ENCODE measurements at places on chromosomes 2 and 18. TPM values are rescaled to one million over a fixed set of nuclear protein-coding genes. Genes with fewer than 3 reads are reported as not detected.

Gene EPG5
- total RNA-seq: 66.4 TPM

GRCh38 chr2:200356321-200356720 lies 49.8 kb downstream of the SPATS2L start:
- no peaks in the 10 kb centered on the region for H3K27me3 ChIP-seq
- no peaks in the 10 kb centered on the region for H3K36me3 ChIP-seq
- H3K4me1 ChIP-seq: peaks cover 28% of the 10 kb centered on the region

Gene LBX2
- total RNA-seq: 1.4 TPM

DNA sequence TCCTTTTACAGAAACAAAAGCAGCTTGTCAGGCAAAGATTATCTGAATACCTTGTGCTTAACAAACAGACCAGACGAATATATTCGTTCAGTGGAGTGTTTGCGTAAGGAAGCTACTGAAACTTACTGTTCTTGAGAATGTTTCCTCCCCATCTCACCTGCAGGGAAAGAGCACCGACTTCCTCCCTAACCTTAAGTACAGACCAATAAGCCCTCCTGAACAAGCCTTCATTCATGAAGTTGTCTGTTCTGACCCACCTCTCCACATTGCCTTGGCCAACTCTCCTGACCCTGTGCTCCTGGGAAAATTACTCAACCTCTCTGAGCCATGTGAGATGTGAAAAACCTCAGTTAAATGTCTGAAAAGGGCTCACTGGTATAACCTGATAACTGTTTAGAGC lies 35.2 kb downstream of the STK39 start:
- no peak overlapping the region for H3K4me3 ChIP-seq
- no peaks in the 10 kb centered on the region for H3K27me3 ChIP-seq
- no peaks in the 10 kb centered on the region for H3K36me3 ChIP-seq
- no peak overlapping the region for H3K27ac ChIP-seq
- DNase-seq: no peak

DNA sequence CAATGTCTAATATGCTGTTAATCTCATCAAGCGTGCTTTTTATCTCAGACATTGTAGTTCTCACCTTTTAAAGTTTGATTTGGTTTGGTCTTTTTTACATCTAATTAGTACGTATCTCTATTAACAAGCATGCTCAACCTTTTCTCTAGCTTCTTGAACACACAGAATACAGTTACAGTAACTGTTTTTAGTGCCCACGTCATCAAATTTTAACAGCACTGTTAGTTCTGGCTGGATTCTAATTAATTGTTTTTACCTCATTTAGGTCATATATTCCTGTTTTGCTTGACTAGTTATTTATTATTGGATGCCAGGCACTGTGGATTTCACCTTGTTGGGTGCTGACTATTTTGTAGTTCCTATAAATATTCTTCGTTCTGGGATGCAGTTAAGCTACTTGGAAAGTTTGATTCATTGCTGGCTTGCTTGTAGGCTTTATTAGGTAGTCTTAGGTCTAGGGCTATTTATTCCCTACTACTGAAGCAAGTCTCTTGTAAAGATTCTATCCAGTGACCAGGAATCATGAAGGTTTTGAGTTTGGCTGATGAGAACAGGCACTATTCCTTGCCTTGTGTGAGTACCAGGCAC lies 263.0 kb downstream of the ETAA1 start:
- H3K27me3 ChIP-seq: no peaks in the 10 kb centered on the region
- no peaks in the 10 kb centered on the region for H3K4me1 ChIP-seq
- H3K27ac ChIP-seq: no peak overlapping the region
- H3K4me3 ChIP-seq: no peak overlapping the region
- no peaks in the 10 kb centered on the region for H3K36me3 ChIP-seq

Gene NT5C1B
- 18.0 TPM for total RNA-seq

DNA sequence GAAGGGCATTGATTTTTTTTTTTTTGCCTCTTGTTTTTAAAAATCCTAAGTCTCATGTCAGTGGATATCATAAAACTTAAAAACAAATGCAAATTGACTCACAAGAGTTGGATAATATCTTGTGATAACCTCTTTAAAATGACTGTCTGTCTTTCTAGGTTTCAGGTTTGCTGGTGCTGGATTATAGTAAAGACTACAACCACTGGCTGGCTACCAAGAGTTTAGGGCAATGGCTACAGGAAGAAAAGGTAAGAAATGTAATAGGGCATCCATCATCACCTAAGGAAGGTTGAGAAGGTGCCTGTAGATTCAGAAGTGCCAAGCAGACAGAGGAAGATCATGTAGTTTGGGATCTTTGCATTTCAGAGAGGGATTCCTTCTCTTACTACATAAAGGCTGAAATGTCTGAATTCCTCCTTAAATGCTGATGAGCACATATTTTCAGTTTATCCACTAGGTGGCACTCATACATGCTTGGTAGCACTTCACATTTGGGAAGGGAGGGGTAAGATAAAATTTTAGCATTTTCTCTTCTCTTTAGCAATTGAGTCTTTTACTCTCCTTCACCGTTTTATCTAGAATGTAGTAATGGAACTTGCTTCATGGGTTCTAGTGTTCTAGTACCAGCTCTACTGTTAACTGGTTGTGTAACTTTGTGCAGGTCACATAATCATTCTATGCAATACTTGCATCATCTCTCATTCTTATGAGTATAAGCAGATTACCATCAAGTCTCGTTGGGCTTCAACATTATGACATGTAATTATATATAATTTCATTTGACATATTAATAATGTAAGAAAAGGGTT lies 21.1 kb downstream of the CPS1 start:
- H3K27ac ChIP-seq: no peak overlapping the region
- no peaks in the 10 kb centered on the region for H3K4me1 ChIP-seq
- DNase-seq: no peak
- H3K4me3 ChIP-seq: no peak overlapping the region

GRCh38 chr2:16640867-16641266 lies 24.8 kb downstream of the CYRIA start:
- H3K27me3 ChIP-seq: no peaks in the 10 kb centered on the region
- no peaks in the 10 kb centered on the region for H3K36me3 ChIP-seq
- H3K27ac ChIP-seq: no peak overlapping the region
- H3K4me3 ChIP-seq: no peak overlapping the region

GRCh38 chr2:51220606-51221005 lies 188.7 kb upstream of the NRXN1 start:
- no peaks in the 10 kb centered on the region for H3K36me3 ChIP-seq
- no peaks in the 10 kb centered on the region for H3K27me3 ChIP-seq
- no peak overlapping the region for H3K27ac ChIP-seq
- no peak for DNase-seq
- H3K4me1 ChIP-seq: peaks cover 5% of the 10 kb centered on the region
- H3K4me3 ChIP-seq: no peak overlapping the region

- H3K27ac ChIP-seq: no peak overlapping the region
- H3K27me3 ChIP-seq: no peaks in the 10 kb centered on the region
- no peaks in the 10 kb centered on the region for H3K4me1 ChIP-seq
- no peak overlapping the region for H3K4me3 ChIP-seq
- DNase-seq: no peak
Observed at GRCh38 chr18:41144441-41144840, 810.6 kb upstream of the PIK3C3 start.

DNA sequence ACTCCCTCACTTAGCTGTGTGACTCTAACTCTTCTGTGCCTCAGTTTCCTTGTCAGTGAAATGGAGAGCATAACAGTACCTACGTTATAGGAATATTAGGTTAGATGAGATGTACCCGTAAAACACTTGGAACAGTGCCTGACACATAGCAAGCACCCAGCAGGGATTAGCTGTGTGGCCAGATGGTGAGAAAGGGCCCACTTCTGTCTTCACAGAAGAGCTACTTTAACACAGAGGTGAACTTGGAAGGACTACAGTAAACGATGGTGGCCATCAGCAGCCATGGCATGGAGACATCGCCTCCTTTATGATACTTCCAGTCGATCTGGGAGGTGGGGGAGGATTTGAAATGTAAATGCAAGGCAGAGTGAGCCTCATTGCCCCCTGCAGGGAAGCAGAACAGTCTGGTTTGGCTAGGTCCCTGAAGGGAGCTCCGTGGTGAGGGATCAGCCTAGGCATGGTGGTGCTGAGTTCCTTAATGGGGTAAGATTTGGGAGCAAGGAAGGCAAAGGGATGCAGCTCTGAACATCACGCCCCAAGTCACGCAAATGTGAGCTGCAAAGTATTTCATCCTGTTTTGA lies 101.7 kb upstream of the ALPP start:
- DNase-seq: no peak
- no peaks in the 10 kb centered on the region for H3K4me1 ChIP-seq
- no peak overlapping the region for H3K27ac ChIP-seq
- H3K36me3 ChIP-seq: no peaks in the 10 kb centered on the region
- H3K4me3 ChIP-seq: no peak overlapping the region

Gene TRIM43
- 1.3 TPM for total RNA-seq

DNA sequence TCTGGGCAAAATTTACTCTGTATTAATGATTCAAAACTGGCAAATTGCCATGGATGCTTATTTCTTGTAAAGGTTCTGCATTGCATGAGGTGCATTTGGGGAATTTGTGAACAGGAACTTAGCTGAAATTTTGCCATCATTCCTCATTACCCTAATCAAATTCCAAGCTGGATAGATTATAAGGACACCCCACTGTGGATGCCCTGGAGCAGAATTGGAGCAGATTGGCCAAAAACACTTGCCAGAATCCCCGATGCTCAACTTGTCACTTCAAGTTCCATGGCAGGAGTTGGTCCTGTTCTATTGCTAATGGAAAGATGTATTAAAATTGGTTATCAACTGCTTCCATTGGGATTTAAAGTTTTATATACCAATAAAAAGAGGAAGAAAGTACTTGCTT lies 237.9 kb downstream of the CCDC102B start:
- no peaks in the 10 kb centered on the region for H3K27me3 ChIP-seq
- no peak overlapping the region for H3K27ac ChIP-seq
- no peak overlapping the region for H3K4me3 ChIP-seq
- H3K4me1 ChIP-seq: no peaks in the 10 kb centered on the region
- DNase-seq: no peak

- DNase-seq: no peak
- peaks cover 7% of the 10 kb centered on the region for H3K4me1 ChIP-seq
- H3K4me3 ChIP-seq: no peak overlapping the region
- no peaks in the 10 kb centered on the region for H3K27me3 ChIP-seq
Observed at GRCh38 chr2:121427187-121427689, 103.4 kb upstream of the RNU4ATAC start.

DNA sequence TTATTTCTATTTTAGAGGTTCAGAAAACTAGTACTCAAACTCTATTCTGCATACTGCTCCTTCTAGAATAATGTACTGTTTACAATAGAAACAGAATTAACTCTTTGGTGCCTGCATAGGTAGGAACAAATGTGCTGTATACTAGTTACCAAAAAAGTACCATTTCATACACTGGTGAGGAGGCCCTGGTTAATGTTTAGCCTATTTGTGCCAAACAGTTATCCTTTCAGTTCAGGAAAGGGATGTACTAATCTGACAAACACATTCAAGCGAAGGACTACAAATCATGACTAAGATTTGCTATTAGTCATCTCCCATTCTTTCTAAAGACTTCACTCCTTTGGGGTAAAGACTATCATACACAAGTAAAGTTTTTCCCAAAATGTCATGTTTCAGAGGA lies 47.4 kb downstream of the EXOC6B start:
- no peaks in the 10 kb centered on the region for H3K27me3 ChIP-seq
- H3K4me3 ChIP-seq: no peak overlapping the region
- H3K4me1 ChIP-seq: no peaks in the 10 kb centered on the region

- no peaks in the 10 kb centered on the region for H3K36me3 ChIP-seq
- H3K4me3 ChIP-seq: no peak overlapping the region
- H3K4me1 ChIP-seq: no peaks in the 10 kb centered on the region
- no peaks in the 10 kb centered on the region for H3K27me3 ChIP-seq
Observed at GRCh38 chr18:9066817-9067306, 35.6 kb upstream of the NDUFV2 start.

DNA sequence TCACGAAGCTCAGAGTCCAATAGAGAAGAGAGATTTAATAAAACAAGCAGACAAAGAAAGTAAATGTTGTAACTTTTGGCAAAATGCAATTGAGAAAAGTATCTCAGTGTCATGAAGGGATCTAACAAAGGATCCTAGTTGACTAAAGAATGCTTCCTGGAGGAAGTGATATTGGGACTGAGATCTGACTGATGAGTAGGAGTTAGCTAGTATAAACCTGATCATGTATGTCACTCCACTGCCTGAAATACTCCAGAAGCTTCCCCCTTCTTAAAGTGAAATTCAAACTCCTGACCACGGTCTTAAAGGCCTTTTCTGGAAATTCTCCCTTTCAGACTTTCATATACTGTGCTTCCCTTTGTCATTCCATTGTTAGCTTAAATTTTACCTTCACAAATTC lies 1102.4 kb upstream of the ZEB2 start:
- no peak overlapping the region for H3K4me3 ChIP-seq

DNA sequence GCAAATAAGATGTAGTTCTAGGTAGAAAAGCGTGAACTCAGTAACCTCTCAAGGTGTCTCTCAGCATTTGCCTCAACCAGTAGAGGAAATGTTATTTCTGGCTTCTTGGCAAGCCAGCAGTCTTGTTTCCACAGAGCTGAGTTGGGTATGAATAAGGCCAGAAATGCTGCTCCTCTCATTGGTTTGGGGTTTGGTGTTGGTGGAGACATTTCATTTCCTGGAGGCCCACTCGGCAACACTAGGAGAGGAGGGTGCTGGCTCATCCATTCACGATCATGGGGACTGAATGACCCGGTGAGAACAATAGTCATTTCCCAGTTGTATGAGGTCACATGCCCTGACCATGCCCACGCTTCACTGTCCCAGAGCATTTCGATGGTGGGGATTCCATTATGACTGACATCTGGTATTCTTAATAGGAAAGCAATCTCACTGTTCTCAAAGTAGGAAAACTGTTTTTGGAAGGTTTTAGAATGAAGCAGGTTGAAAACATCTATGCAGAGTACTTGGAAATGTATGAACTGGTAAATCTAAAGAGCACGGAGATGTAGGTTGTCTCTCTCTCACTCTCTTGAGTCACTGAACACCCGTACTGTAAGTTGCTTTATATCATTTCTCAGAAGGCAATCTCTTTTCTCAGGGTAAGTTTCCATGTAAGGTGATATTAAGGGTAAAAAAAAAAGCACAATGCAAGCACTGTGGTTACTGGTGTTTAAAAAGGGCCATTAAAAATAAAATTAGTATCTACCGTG lies 37.1 kb upstream of the CTLA4 start:
- no peak overlapping the region for H3K27ac ChIP-seq
- no peak for DNase-seq
- H3K4me3 ChIP-seq: no peak overlapping the region
- H3K4me1 ChIP-seq: no peaks in the 10 kb centered on the region

DNA sequence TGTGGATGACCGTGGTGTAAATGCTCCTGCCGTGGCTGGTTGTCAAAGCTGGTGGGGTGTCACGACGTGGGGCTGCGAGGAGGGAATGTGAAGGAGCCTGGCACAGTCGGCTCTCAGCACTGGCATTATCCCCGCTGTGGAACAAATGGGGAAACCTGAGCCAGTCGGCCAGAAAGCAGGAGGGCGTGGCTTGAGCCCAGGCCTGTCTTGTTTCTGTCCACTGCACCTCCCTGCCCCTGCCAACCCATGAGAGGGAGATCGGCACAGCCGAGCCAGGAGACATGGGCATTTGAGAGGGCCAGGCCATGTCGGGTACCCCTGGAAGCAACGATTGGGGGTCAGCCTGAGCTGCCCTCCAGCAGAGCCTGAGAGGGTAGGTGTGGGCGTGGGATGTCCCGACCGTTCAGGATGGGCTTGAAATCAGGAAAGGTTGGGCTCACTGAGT lies 44.5 kb downstream of the PDIA6 start:
- no peaks in the 10 kb centered on the region for H3K27me3 ChIP-seq
- no peak overlapping the region for H3K4me3 ChIP-seq
- H3K27ac ChIP-seq: no peak overlapping the region
- DNase-seq: no peak
- no peaks in the 10 kb centered on the region for H3K36me3 ChIP-seq

All from testis (tissue), 5 donors.